ENCODE measurements at places on chromosomes 16 and 17. TPM values are rescaled to one million over a fixed set of nuclear protein-coding genes. Genes with fewer than 3 reads are reported as not detected.

DNA sequence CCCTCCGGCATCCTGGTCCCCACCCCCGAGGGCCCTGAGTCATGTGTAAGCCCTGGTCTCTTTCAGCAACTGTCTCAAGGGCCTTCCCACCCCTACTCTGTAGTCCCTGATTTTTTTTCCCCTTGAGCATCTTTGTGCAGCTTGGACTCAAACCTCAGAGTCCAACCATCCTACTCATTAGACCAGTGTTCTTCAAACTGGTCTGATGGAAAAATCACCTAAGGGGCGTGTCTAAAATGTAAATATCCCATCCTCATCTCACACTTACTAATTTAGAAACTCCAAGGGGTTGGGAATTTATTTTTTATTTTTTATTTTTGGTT lies 624 bp downstream of the G6PC3 start:
- peaks cover 19% of the 10 kb centered on the region for H3K36me3 ChIP-seq
- peak overlapping the region; percentile 89 for H3K4me3 ChIP-seq
- no peaks in the 10 kb centered on the region for H3K27me3 ChIP-seq
- peaks cover 16% of the 10 kb centered on the region for H3K4me1 ChIP-seq
- DNase-seq = no peak
- peak overlapping the region; percentile 87 for H3K27ac ChIP-seq

GRCh38 chr17:77793146-77793970 lies 165.1 kb upstream of the TNRC6C start:
- peak; percentile 56 for DNase-seq
- H3K4me3 ChIP-seq = no peak overlapping the region
- no peak overlapping the region for H3K27ac ChIP-seq
- H3K36me3 ChIP-seq = no peaks in the 10 kb centered on the region
- H3K4me1 ChIP-seq = no peaks in the 10 kb centered on the region
- H3K27me3 ChIP-seq = no peaks in the 10 kb centered on the region

Gene PIRT
- not detected for total RNA-seq

Gene TBC1D28
- not detected for total RNA-seq

Gene HERPUD1
- 201 TPM for total RNA-seq

Gene SERPINF2
- 7.9 TPM for total RNA-seq

Gene GAS7
- 52.1 TPM for total RNA-seq

DNA sequence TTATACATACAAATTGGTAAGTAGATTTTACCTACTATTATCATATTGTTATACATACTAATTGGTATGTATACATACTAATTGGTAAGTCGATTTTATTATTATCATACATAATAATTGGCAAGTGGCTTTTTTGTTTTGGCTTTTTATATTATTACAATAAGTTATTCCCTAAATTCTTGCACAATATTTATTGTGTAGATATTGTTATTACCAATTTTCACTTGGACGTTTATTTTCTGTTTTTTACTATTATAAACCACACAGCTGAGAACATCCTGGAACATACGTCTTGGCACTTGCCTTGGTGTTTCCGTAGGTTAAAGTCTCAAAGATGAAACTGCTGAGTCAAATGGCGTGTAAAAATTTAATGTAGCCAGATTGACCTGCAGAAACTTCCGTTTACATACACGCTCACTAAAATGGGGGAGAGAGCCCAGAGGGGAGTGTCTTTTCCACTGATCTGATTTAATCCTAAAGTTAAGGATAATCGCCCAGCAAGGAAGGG lies 18.9 kb downstream of the GNGT2 start:
- peak overlapping the region; percentile 99 for H3K27ac ChIP-seq
- DNase-seq = no peak
- no peaks in the 10 kb centered on the region for H3K36me3 ChIP-seq
- peaks cover 26% of the 10 kb centered on the region for H3K4me1 ChIP-seq

Gene C16orf86
- total RNA-seq = 5.3 TPM

- no peaks in the 10 kb centered on the region for H3K36me3 ChIP-seq
- H3K27me3 ChIP-seq = peaks cover 21% of the 10 kb centered on the region
- H3K27ac ChIP-seq = peak overlapping the region; percentile 32
These were observed 3.9 kb downstream of the ABCC3 start for GRCh38 chr17:50638606-50638965.

DNA sequence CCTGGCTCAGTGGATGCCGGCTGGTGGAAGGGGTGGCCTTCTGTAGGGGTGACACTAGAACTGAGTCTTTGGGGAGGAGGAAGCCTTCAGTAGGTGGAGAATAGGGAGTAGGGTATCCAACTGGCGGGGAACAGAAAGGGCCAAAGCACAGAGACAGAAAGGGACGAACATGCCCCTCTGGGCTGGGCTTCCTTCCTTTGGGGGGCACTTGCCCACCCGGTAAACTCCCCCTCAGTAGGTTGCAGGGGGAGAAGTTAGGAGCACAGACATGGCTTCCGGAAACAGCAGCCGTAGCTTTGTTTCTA lies 774 bp downstream of the ENGASE start:
- H3K4me3 ChIP-seq = peak overlapping the region; percentile 61
- H3K4me1 ChIP-seq = peaks cover 11% of the 10 kb centered on the region
- H3K27me3 ChIP-seq = no peaks in the 10 kb centered on the region
- H3K27ac ChIP-seq = peak overlapping the region; percentile 91

Gene DUXB
- not detected for total RNA-seq

Gene HOXB4
- total RNA-seq = 1.9 TPM

Gene CDC42EP4
- total RNA-seq = 69.6 TPM

Gene CCDC78
- total RNA-seq = 8.0 TPM

Gene BMERB1
- total RNA-seq = 36.5 TPM

DNA sequence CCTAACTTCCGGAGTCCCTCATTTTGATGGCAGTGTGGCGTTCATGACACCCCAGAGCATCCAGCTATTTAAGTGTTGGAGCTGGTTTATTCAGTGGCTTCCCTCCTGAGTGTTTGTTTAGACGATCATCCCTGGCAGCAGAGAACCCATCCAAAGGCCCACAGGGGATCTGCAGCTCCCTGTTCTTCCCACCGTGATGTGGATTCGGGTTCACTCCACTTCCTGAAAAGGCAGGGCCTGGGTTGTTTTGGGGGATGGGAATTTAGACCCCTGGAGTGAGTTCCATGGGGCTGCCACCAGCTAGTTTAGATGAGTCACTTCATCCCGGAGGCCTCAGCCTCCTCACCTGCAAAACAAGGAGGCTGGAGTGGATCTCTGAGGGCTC lies 2.3 kb downstream of the KSR1 start:
- no peaks in the 10 kb centered on the region for H3K27me3 ChIP-seq
- DNase-seq = no peak
- H3K27ac ChIP-seq = no peak overlapping the region
- H3K4me3 ChIP-seq = no peak overlapping the region

GRCh38 chr16:88356124-88356726 lies 26.5 kb upstream of the ZNF469 start:
- no peak overlapping the region for H3K27ac ChIP-seq
- peak; percentile 61 for DNase-seq
- no peak overlapping the region for H3K4me3 ChIP-seq
- no peaks in the 10 kb centered on the region for H3K4me1 ChIP-seq
- no peaks in the 10 kb centered on the region for H3K36me3 ChIP-seq

Gene VMO1
- total RNA-seq = 22.1 TPM

- H3K4me1 ChIP-seq = peaks cover 21% of the 10 kb centered on the region
- H3K27ac ChIP-seq = no peak overlapping the region
- no peaks in the 10 kb centered on the region for H3K36me3 ChIP-seq
- H3K27me3 ChIP-seq = peaks cover 65% of the 10 kb centered on the region
- peak overlapping the region; percentile 15 for H3K4me3 ChIP-seq
These were observed 775 bp downstream of the SPIRE2 start for GRCh38 chr16:89828870-89829629.

Gene SLC47A1
- 5.8 TPM for total RNA-seq

Gene CD300LB
- 5.6 TPM for total RNA-seq

Gene NRN1L
- 0.89 TPM for total RNA-seq

DNA sequence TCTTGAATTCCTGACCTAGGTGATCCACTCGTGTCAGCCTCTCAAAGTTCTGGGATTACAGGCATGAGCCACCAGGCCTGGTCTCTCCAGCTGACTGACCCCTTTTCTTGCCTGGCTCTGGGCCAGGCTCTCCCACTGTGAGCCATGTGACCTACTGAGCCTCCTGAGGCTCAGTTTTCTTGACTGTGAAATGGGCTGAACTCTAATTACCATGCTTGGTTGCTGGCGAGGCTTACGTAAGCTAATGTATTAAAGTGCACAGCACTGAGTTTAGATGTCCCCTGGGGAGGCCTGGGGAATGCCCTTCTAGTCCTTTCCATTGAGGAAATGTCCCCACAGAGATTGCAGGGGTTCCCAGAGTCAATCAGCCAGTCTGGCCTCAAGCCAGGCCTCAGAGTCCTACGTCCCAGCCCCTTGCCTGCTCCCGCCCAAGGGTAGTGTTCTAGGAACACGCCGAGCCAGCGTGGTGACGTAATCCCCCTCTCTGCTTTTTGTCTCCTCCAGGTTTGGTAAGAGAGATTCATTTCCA lies 45.8 kb upstream of the LGALS9 start:
- no peak for DNase-seq
- H3K36me3 ChIP-seq = peaks cover 79% of the 10 kb centered on the region
- H3K4me1 ChIP-seq = peaks cover 10% of the 10 kb centered on the region

GRCh38 chr17:77124192-77124889 lies 16.4 kb upstream of the SEC14L1 start:
- H3K4me3 ChIP-seq = no peak overlapping the region
- DNase-seq = no peak
- no peaks in the 10 kb centered on the region for H3K27me3 ChIP-seq
- H3K27ac ChIP-seq = peak overlapping the region; percentile 58
- H3K4me1 ChIP-seq = peaks cover 69% of the 10 kb centered on the region

DNA sequence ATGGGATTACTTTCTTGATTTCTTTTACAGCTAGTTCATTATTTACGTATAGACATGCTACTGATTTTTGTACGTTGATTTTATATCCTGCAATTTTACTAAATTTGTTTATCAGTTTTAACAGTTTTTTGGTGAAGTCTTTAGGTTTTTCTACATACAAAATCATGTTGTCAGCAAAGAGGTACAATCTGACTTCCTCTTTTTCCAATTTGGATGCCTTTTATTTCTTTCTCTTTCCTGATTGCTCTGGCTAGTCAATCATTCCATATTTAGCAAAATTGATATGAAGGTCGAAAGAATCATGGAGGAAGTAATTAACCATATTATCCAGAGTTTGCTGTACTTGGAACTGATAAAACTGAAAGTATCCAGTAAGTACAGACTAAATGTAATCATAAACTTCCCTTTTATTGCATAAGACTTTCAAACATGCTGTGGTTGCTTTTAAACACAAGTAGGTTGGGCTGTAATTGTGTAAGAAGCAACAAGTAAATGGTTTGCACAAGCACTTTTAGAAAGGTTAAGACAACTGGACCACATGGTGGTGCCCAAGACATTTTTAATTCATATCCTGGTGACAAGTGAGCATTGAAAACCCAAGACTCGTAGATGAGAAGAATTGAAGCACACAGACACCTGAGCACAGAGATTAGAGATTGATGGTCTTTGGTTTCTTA lies 8.4 kb downstream of the GDE1 start:
- no peaks in the 10 kb centered on the region for H3K4me1 ChIP-seq
- H3K4me3 ChIP-seq = peak overlapping the region; percentile 17
- no peak for DNase-seq
- no peaks in the 10 kb centered on the region for H3K27me3 ChIP-seq

DNA sequence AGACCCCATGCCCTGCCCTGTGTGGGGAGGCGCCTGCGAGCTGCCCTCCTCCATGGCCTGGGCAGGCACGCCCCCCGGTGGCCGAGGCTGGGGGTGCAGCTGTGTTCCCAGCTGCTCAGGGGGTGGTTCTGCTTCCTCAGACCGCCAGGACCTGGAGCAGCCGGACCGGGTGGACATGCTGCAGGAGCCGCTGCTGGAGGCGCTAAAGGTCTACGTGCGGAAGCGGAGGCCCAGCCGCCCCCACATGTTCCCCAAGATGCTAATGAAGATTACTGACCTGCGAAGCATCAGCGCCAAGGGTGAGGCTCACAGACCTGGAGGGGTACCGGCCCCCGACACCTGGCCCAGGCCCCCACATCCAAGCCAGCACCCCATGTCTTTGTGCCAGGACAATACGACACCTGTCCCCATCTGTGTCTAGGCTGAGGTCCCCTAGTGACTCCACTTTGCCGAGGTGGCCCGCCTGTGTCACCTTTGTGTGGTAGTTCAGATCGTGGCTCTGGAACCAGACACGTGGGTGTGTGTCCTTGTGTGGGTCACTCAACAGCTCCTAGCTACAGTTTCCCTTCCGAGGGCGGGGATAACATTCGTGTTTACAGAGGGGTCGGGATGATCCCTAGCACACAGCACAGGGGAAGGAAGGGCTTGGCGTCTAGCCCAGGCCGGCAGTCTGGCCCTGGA lies 9.3 kb downstream of the GJD3 start:
- H3K27ac ChIP-seq = peak overlapping the region; percentile 37
- H3K4me1 ChIP-seq = peaks cover 84% of the 10 kb centered on the region
- no peak overlapping the region for H3K4me3 ChIP-seq

DNA sequence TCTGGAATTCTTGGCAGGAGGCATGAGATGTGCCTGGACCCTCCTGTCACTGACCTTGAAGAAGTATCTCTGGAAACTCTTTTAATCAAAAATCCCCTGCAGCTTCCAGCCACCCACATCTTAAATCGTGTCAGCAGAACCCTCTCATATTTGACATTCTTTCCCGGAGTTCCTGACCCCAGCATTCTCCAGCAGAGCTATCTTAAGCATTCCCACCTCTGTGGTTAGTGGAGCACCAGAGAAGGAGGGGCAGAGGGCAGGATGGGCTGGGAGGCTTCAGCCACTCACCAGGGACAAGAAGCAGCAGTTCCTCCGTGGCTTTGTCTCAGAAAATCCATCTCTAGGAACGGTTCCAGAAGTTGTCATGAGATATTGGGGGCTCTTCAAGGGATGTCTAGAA lies 149.9 kb downstream of the RGS9 start:
- no peak overlapping the region for H3K27ac ChIP-seq
- H3K27me3 ChIP-seq = no peaks in the 10 kb centered on the region
- no peak overlapping the region for H3K4me3 ChIP-seq
- H3K4me1 ChIP-seq = no peaks in the 10 kb centered on the region

Gene ASPA
- total RNA-seq = 1.4 TPM

GRCh38 chr16:14365200-14365851 lies 264.7 kb downstream of the PARN start:
- H3K27me3 ChIP-seq = no peaks in the 10 kb centered on the region
- DNase-seq = no peak
- H3K27ac ChIP-seq = no peak overlapping the region
- H3K4me1 ChIP-seq = no peaks in the 10 kb centered on the region
- no peak overlapping the region for H3K4me3 ChIP-seq

GRCh38 chr17:71331754-71332325 lies 789.0 kb upstream of the SOX9 start:
- no peak overlapping the region for H3K4me3 ChIP-seq
- H3K27ac ChIP-seq = no peak overlapping the region
- no peaks in the 10 kb centered on the region for H3K4me1 ChIP-seq
- no peak for DNase-seq

Gene OR1E1
- not detected for total RNA-seq

Gene SNN
- total RNA-seq = 44.5 TPM

Data from spleen (tissue), 13 donors.